ENCODE measurements at places on chromosomes 13 and 19.

- no peak for DNase-seq
These were observed 71.8 kb downstream of the CBY2 start for GRCh38 chr13:45773944-45774343.

GRCh38 chr13:64314331-64314730 lies 2898.7 kb upstream of the PCDH20 start:
- DNase-seq: peak; percentile 64

- no peak for DNase-seq
These were observed 5.0 kb downstream of the SYCE2 start for GRCh38 chr19:12913851-12914690.

DNA sequence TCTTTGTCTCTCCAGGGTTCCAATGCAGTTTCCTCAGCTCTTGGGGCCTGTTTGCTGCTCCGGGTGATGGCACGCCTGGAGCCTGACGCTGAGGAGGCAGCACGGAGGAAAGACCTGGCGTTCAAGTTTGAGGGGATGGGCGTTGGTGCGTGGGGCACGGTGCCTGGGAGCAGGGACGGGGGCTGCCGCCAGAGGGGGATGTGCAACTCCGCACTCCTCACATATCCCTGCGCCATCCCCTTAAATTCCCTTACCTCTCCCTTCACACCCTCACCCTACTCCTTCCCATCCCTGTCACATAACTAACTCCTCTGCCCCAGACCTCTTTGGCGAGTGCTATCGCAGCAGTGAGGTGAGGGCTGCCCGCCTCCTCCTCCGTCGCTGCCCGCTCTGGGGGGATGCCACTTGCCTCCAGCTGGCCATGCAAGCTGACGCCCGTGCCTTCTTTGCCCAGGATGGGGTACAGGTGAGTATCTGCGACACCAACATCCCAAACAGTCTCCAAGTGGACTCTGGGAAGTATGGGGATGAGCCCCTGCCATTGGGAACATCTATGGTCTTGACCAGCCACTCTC lies 31.1 kb downstream of the TRPM4 start:
- no peak for DNase-seq

DNA sequence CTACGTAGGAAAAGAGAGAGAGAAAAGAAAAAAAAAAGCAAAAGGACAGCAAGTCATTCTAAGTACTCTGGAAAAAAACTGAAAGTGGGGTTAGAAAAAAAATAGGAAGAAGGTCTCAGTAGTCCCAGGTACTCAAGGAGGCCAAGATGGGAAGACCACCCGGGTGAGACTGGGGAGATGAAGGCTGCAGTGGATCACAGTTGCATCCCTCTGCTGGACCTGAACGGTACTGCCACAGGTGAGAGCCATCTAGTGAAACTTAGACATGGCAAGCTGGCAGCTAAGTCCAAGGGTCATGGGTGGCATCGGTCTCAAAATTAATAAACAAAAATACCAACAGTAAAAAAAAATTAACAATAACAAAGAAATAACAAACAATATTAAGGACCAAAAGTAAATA lies 41.0 kb upstream of the ZNF91 start:
- no peak for DNase-seq

All from EL (cell line).